ENCODE measurements at places on chromosomes 7 and 10. TPM values are rescaled to one million over a fixed set of nuclear protein-coding genes. Genes with fewer than 3 reads are reported as not detected.
A peak's percentile ranks its signal among the peaks of the same experiment; 100 is the strongest.

GRCh38 chr10:107665459-107665858 lies 501.0 kb upstream of the SORCS1 start:
- DNase-seq: no peak

- no peak for DNase-seq
These were observed 121.2 kb downstream of the UBE2H start for GRCh38 chr7:129831424-129832058.

Gene BAZ1B
- 34.1 TPM for total RNA-seq

DNA sequence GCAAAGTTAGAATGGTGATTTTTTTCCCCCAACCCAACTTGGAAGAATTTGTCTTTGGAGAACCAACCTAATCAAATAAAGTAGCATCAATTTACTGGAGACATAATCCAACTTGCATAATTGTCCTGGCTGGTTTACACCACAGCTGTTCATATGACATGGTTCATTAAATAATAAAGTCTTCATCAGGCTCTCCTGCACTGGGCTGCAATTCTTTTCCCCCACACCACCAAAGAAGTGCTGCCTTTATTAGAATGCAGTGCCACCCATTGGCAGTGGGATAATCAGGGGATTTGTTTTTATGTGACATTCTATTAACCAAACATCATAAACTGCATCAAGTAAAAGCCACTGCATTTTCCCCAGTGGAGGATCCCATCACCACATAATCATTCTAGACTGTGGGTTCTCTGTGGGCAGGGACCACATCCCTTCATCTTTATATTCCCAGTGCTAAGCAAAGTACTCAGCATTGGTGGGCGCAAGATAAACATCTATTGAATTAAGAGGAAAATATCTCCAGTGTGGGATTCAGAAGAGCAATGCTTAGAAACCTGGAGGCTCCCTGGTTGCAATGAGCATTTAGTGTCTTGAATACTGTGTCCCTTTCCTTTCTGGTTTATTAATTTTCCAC lies 322.0 kb downstream of the KCNMA1 start:
- DNase-seq: no peak

DNA sequence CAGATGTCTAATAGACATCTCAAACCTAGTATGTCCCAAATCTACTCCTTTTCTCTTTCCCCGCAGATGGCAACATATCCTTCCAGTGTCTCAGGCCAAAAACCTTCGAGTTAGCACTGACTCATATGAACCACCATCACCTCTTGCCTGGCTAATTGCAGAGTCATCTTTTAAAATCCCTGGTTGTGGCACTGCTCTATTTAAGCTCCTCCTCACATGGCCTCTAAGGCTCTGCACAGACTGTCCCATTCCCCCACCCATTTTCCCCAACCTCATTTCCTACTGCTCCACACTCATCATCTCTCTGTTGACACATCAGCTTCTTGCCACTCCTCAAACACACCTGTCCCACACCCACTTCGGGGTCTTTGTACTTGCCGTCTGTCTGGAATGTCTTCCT lies 16.8 kb upstream of the HBP1 start:
- peak; percentile 65 for DNase-seq

GRCh38 chr7:2231992-2232765 lies 566 bp downstream of the MAD1L1 start:
- DNase-seq: peak; percentile 17

DNA sequence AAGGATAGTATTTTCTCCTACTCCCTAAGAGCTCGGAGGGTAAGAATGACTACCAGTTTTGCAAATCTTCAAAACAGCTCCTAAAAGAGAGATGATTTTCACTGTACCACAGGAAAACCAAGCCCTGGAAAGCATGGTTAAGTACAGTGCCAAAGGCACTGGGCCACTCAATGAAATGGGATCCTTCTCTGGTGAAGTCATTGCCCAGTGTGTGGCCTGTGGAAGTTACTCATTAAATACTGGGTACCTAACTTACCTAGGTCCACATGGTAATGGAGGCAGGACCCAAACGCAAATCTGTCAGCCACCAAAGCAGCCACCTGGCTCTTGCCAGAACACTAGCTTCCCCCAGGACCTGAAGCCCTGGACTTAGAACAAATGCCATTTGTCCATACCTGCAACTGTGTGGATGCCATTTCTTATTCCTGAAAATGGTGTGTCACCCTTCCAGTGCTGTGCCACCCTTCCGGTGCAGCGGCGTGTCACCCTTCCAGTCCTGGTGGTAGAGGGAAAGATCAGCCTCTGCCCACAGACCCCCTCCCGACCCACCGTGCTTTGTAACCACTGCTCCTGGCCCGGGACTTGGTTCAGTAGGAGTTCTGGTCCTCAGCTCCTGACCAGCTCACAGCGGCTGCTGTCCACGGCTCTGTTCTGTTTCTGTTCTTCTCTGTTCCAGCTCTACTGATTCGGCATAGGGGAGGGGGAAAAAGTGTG lies 659.2 kb downstream of the SDK1 start:
- DNase-seq: no peak
